Left colon (tissue), 2 donors: ENCODE measurements at places on chromosomes 7 and 10. TPM values are rescaled to one million over a fixed set of nuclear protein-coding genes. Genes with fewer than 3 reads are reported as not detected.

The ATE1 gene
- total RNA-seq, result 50.7 TPM

DNA sequence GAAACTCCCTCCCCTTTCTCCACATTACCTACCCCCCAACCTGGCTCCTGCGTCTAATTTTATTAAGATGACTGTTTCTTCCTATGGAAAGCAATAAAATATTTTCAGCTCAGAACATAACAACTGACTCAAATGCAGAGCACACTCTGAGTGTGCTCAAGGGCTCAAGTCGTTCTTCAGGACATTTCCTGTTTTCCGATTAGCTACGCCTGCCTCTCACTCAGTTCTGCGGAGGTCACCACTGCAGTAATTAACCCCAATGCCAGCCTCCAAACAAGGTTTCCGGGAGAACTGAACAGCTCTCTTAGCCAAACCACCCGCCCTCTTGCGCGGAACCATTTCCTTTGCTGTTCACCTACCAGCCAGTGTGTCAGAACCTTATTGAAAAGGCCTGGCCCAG is 19.3 kb downstream of the MYOF start:
- DNase-seq, result no peak

- no peak for DNase-seq
These were observed 17.3 kb downstream of the KDM7A start for GRCh38 chr7:140159497-140159896.

The WEE2 gene
- total RNA-seq, result not detected
